ENCODE measurements at places on chromosomes 12 and 14. TPM values are rescaled to one million over a fixed set of nuclear protein-coding genes. Genes with fewer than 3 reads are reported as not detected.

LGALS3 gene
- total RNA-seq, result 126 TPM

NFATC4 gene
- total RNA-seq, result 14.0 TPM

DNA sequence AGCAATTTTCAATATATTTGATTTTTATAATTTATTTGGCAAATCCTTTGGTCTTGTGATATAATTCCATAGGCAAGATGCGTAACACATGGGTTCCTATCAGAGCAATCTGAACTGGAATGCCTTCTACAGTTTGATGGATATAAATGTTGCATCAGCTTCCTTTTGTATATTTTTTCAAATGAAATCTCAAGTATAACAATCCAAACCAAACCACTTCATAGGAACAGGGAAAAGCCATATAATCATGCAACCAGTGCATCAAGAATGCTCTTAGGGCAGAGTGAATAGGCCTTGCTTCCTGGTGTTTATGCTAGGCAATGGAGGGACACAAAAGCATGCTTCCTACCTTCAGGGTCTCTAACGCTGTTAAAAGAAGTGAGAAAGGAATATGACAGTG lies 34.5 kb downstream of the EFCAB11 start:
- DNase-seq, result no peak

DNA sequence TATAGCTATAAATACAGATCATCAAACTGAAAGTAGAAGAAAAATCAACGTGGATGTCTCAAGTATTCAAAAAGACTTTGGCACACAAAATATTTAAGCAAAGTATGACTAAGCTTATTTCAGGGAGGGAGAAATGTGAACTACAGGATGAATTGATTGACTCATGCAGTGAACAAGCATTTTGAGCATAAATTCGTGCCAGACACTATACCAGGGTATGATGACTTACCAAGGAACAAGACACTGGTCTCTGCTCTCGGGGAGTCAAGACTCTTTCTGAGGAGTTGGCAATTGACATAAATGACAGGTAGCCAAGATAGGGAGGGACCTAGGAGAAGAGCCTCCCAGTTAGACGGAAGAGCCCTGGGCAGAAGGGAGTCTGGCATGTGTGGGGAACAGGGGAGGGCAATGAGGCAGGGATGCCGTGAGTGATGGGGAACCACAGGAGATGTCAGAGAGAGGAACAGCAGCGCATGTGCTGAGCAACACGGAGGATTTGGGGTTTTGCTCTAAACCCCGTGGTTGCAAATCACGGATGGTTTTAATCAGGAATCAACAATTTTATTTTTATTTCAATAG lies 115.2 kb downstream of the TMEM132D start:
- DNase-seq, result no peak

DNA sequence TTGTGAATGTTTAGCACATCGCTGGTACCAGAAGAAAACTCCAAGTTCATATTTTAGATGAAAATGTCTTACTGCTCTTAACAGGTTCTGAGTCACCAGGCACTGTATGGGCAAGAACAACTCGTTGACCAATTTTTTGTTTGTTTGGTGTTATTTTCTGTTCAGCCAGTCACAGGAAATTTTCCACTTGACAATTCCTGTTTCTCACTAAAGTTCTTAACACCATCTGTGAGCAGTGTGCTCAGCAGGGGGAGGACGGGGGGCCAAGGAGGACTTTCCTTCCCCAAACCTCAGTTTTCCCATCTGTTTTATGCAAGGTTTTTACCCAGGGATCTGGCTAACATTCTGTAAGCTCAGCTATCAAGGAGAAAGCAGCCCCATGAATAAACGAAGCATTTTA lies 3.0 kb downstream of the NUAK1 start:
- DNase-seq, result no peak

All from kidney epithelial cell (primary cell).